ENCODE measurements at places on chromosomes 7 and 10.

GRCh38 chr10:100020142-100020885 lies 10.6 kb upstream of the DNMBP start:
- peak; percentile 44 for DNase-seq

DNA sequence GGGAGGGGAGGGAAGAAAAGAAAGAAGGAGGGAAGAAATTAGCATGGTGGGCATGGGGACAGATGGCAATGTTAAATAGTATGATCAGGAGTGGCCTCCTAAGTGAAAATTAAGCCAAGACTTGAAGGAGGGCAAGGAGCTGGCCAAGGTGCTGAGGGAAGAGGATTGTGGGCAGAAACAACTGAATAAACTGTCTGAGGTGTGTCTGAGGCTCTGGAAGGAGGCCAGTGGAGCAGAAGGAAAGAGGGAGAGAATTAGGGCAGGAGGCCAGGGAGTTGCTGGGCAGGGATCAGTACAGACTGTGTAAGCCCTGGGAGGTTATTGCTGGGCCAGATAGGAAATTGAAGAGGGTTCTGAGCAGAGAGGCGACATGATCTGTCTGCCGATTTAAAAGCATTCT lies 40.6 kb upstream of the VKORC1L1 start:
- DNase-seq = peak; percentile 23

GRCh38 chr7:50327443-50327842 lies 22.9 kb downstream of the IKZF1 start:
- DNase-seq = no peak

DNA sequence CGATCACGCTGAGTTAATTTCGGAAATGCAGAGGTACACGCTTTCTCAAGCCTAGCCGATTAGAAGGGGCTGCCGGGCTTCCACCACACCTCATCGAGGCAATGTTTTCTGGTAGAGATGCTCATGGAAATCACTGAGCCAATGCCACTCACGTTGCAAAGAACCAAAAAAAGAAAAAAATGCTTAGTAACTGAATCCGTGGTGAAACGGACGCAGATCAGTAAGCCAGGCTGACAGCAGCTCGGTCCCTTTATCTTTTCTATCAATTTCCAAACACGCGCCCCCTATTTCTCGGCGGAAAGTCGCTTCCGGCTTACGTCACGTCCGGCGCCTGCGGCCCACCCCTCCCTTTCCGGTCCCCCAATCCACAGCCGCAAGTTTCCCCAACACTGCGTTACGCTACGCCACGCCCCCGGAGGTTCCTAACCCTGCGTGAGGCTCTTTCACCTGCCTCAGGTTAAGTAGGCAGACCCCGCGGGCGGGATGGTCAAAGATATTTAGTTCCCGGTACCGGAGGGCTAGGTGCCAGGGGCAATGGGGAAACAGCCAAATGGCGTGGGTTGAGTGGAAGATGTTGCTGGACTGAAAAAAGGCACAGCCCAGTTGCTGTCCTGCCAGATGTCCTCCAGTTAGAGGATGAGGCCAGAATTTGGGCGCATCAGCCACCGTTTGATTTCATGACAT lies at the start of gene NSUN6:
Gene NSUN6 (minus strand): TSS at position 264 of the 684 bp plus-strand sequence. CDS start 384 bp downstream, outside the sequence.
- DNase-seq = peak; percentile 84

GRCh38 chr10:97500297-97500575 lies 1.5 kb downstream of the UBTD1 start:
- no peak for DNase-seq
